Progenitor cell of endocrine pancreas (in vitro differentiated cells): ENCODE measurements at places on chromosomes 16 and 17. TPM values are rescaled to one million over a fixed set of nuclear protein-coding genes. Genes with fewer than 3 reads are reported as not detected.
A peak's percentile ranks its signal among the peaks of the same experiment; 100 is the strongest.

The SOCS1 gene
- 6.6 and 6.8 TPM in 2 replicates for total RNA-seq

The TBC1D28 gene
- 0.14 and 0.16 TPM in 2 replicates for total RNA-seq

The CCT6B gene
- 1.6 and 1.7 TPM in 2 replicates for total RNA-seq

The MATCAP1 gene
- total RNA-seq: 137 and 145 TPM in 2 replicates

The QPRT gene
- 106 and 115 TPM in 2 replicates for total RNA-seq

The SEPTIN12 gene
- 0.78 TPM in 1 of 2 replicates, not detected in the other for total RNA-seq

The DBF4B gene
- 22.6 and 27.2 TPM in 2 replicates for total RNA-seq

DNA sequence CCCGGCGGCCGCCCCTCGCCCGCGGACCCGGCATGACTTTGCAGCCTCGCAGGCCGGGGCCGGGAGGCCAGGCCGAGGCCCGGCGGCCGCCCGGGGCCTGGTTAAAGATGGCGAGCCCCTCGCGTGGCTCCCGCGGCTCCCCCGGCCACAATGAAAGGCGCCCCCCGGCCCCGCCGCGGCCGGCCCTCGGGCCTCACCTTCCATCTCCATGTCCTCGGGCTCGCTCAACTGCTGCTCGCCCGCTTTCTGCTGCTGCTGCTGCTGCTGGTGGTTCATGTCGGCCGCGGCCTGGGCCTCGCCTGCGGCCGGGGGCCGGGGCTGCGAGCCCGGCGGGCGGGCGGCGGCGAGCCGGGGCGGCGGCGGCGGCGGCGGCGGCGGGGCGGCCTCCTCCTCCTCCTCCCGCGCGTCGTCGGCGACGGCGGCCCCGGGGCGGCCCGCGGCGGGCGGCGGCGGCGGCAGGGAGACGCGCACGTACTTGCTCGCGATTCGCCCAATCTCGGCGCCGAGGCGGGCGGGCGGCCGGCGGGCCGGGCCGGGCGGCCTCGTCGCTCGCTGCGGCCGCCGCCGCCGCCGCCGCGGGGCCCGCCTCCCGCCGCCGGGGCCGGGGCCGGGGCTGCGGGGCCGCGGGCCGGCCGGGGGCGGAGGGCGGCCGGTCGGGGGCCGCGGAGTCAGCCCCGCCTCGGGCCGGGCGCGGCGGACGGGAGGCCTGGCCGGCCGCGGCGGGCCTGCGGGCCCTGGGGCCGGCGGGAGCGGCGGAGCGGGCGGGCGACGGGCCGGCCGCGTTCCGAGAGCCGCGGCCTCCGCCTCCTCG, 491 bp downstream of the USP7 start:
- DNase-seq: no peak

- no peak for DNase-seq
Observed at GRCh38 chr16:22843856-22844255, 29.9 kb downstream of the HS3ST2 start.

DNA sequence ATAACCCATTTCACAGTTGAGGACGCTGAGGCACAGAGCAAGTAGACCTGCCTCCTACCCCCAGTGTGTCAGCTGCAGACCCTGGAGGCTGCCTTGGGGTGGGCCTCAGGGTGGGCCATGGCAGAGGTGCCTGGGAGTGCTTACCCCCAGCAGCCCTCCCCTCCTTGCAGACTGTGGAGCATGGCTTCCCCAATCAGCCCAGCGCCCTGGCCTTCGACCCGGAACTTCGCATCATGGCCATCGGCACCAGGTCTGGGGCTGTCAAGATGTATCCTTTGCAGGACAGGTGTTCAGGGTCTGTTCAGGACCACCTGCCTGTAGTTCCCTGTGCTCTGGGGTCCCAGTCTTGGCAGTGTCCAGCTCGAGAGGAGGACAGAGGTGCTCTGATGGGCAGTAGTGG, 4.3 kb downstream of the LLGL1 start:
- DNase-seq: no peak

DNA sequence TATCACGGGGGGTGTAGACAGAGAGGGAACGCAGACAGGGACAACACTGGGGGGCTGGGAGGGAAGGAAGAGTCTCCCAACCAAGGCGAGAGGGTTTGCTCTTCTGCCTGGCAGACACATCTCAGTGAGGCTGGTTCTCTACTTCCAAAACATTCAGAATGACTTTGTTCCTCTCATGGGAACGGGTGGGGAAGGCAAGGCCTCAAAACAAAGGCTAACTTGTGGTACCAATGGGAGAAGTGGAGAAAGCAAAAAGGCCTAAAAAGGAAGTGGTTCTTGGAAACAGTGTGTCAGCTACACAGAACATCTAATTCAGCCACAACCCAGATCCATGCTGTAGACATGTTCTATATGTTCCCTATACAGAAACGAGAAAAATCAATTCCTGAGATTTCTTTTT, 7.5 kb downstream of the FLOT2 start:
- DNase-seq: no peak

GRCh38 chr16:68936736-68937631, 93.7 kb downstream of the TANGO6 start:
- DNase-seq: no peak

DNA sequence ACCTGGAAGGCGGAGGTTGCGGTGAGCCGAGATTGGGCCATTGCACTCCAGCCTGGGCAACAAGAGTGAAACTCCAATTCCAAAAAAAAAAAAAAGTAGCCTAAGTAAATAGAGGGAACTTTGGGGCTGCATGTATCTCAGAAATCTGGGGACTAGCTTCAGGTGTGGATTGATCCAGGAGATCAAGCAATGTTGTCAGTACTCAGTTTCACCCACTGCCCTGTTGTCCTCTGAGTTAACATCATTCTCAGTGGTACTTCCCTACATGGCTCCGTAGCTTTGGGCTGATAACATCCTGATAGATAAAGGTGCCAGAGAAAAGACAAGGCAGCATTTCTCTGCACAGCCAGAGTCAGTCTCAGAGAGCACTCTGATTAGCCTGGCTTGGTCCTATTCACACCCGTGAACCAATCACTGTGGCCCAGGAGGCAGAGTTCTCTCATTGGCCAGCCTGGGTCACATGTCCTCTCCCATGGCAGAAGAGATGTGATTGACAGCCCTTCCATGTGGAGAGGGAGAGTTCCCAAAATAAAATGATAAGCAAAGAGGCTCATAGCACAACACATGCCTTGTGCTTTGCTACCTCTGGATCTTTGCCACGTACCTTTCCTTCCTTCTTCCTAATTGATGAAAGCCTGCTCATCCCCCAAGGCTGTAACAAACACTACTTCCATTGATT, 99.6 kb downstream of the ABCC1 start:
- DNase-seq: no peak

DNA sequence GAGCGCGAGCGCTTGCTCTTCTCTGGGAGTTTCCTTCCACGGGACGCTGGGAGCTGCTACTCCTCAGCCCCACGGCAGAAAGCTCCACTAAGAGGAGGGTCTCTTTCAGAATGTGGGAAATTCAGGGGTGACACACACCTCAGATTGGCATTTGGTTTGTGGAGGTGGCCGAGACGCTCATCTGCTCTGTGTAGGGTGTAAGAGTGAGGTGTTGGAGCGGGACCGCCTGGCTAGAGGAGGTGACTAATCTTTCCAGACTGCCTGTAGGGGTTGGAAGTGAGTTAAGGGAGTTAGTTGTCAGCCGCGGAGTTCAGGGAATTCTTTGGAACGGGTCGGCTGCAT, 735 bp downstream of the PSMD11 start:
- DNase-seq: no peak

DNA sequence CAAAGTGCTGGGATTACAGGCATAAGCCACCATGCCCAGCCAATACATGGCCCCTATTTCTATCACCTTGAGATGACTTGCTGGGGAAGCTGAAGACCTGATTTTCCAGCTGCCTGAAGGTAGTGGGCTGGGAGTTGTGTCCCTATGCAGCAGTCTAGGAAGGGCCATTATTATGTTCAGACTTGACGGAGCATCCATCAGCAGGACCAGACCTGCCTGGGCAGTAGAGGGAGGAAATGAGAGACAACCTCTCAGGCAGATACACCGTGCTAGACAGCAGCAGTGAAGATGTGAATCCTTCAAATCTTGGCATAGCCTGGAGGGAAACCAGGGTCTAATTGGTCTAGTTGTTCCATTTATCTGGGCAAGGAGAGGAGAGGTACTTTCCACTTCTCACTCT, 35.6 kb upstream of the PHOSPHO1 start:
- DNase-seq: no peak

DNA sequence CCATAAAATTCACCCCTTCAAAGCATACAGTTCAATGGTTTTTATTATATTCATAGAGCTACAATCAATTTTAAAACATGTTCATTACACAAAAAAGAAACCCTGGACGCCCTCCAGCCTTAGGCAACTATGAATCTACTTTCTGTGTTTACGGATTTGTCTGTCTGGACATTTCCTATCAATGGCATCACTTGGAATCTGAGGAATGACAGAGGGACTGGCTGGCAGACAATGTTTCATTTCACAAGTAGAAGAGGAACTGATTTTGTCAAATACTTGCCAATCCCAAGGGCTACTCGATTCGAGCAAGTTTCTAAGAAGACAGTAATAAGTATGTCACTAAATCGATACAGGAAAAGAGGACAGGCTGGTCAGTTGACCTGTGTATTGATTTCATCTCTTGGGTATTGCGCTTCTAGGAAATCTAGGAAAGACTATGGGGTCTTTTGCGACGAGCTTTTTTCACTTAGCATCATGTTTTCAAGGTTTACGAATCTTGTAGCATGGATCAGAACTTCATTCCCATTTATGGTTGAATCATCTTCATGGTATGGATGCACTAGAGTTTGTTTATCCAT, 56.6 kb downstream of the RGS9 start:
- DNase-seq: no peak

DNA sequence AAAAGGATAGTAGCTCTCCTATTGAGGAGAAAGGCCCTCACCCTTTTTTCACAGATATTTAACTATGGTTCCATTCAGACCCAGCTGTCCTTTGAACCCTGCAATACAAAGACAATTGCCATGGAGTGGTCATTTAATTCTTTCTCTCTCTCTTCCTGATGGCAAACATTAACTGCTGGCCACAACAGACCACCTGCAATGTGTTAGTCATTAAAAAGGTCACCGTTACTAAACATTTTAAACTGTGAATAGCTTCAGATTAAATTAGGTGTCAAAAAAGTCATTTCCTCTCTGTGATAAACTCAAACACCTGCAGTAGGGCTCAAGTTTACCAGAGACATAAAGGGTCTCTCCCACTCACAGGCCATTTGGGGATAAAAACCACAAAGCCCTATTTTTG, 697.2 kb downstream of the TOX3 start:
- DNase-seq: no peak

DNA sequence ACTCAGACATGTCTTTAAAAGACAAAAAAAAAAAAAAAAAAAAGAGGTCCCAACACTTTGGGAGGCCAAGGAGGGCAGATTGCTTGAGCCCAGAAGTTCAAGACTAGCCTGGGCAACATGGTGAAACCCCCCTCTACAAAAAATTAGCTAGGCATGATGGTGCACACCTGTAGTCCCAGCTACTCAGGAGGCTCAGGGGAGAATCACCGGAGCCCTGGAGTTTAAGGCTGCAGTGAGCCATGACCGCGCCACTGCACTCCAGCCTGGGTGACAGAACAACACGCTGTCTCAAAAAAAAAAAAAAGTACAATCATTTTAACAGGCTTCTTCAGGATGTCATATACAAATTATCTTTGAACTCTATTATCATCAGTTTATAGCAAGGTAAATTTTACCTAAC, 22.0 kb downstream of the C16orf87 start:
- no peak for DNase-seq

- no peak for DNase-seq
Observed at GRCh38 chr16:3482659-3483241, 12.5 kb downstream of the C16orf90 start.

- DNase-seq: peak; percentile 47
Observed at GRCh38 chr17:8151120-8151640, 1.0 kb downstream of the PER1 start.

DNA sequence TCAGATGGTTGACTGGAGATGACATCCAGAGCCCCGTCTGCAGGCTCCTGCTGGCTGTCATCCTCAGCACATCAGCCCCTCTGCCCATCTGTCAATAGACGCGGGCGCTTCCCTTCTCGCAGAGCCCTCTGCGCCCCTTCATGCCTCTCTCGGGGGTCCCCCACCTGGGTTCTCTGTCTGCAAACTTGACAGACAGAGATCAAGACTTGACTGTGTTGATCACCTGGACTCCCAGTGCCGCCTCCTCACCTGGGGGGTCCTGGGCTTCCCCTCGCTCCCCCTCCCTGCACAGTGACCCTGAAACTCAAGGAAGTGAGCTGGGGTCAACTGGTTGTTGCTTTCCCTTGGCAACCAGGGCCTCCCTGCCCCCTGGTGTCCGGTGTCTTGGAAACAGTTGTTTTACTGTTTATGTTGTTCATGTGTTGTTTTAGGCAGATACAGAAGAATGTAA, 31.9 kb downstream of the RNF213 start:
- no peak for DNase-seq

- no peak for DNase-seq
Observed at GRCh38 chr17:69639096-69639495, 224.6 kb downstream of the MAP2K6 start.

GRCh38 chr16:53053967-53054669, 673 bp upstream of the CHD9 start:
- DNase-seq: no peak

- DNase-seq: no peak
Observed at GRCh38 chr17:8685381-8685780, 54.9 kb upstream of the MYH10 start.

GRCh38 chr16:24396350-24397271, 140.5 kb downstream of the CACNG3 start:
- no peak for DNase-seq

DNA sequence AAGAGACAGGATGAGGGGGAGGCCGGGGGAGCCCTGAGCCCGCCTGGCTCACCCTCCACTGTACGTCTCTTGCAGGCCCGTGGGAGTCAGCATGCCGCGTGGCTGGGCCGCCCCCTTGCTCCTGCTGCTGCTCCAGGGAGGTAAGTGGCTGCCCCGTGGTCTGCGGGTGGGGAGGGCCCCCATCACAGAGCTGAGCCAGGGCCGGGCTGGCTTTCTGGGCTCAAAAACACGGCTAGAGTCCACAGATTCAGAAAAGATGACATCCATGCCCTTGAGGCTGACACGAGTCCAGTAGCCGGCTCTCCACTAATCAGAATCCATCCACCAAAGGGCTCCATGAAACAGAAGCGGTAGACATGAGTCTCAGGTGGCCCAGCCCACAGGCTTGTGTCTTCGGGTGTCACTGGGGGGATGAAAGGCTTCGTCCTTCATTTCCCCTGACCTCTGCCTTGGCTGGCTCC, 28.0 kb downstream of the IL21R start:
- peak; percentile 6 for DNase-seq

DNA sequence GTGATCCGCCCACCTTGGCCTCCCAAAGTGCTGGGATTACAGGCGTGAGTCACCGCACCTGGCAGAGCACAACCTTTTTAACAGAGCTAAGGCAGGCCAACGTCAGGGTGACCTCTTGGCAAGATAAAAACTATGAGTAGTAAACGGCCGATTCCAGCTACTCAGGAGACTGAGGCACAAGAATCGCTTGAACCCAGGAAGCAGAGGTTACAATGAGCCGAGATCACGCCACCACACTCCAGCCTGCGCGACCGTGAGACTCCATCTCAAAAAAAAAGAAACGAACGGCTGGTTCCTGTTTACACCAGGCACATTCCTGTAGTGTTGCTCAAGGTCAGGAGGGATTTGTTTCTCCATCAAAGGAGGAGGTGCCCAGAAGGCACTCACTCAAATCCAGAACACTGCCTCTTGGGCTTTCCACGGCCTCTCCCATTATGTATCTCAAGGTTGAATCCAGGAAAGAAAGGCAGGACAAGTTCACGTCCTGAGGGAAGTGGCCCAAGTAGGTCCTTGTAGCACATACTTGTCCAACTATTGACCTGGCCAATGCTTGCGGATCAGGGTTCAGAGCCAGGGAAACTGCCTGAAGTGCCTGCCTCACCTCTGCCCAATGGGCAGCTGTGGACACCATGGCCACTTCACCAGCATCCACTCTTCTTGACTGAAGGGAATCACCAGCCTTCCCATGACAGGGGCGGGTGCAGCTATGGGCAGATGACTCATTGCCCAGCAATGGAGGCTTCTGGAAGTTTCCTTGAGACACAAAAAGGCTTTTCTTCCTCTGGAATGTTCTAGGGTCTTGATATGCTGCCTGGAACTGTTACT, 13.5 kb downstream of the KNOP1 start:
- no peak for DNase-seq
